Skeletal muscle cell (primary cell): ENCODE measurements at places on chromosomes 16 and 17.

DNA sequence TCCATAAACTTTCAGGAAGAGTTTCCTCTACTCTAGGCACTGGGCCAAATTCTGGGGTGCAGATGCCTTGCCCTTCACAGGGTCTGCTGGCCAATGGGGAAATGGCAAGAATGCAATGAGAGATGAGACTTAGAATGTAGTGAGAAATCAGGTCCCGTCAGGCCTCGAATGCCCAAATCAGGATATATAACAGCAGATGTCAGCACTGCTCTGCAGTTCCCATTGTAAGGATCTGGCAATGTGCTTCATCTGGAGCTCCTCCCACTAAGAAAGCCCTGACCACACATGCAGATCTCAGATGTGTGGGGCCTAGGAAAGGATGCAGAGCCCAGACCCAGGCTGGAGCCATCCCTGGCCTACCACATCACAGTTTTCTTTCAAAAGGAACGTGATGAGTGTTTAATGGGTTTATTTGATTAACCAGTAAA lies 13.9 kb upstream of the LPCAT2 start:
- DNase-seq = peak; percentile 97

- DNase-seq = no peak
These were observed 1.8 kb upstream of the RARA start for GRCh38 chr17:40307001-40307730.

DNA sequence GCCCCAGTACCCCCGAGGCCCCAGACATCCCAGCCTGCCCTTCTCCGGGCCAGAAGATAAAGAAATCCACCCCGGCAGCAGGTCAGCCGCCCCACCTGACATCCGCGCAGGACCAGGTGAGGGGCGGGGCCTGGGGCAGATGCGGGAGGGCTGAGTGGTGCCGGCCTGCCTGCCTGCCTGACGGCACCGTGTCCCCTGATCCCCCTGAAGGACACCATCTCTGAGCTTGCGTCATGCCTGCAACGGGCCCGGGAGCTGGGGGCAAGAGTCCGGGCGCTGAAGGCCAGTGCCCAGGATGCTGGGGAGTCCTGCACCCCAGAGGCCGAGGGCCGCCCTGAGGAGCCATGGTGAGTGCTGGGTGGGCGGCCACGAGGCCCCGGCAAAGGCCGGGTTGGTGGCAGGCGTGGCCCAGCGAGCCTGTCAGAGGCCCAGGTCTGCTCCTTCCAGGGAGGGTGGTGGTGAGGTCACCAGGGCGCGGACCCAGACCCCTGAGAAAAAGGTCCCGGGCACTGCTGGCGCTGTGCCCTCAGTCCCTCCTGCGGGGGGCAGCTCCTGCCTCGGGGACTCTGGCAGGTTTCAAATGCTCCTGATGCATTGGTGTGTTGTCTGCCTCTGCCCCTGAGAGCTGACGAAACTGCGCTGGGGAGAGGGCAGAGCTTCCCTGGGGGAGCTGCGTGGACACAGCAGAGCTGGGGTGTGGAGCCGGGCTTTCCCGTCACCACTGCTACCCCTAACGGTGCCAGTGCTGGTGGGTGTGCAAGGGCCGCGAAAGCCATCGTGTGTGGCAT lies 1.2 kb downstream of the CDT1 start:
- DNase-seq = no peak

GRCh38 chr17:10843811-10844210 lies 5.9 kb upstream of the PIRT start:
- DNase-seq = no peak

DNA sequence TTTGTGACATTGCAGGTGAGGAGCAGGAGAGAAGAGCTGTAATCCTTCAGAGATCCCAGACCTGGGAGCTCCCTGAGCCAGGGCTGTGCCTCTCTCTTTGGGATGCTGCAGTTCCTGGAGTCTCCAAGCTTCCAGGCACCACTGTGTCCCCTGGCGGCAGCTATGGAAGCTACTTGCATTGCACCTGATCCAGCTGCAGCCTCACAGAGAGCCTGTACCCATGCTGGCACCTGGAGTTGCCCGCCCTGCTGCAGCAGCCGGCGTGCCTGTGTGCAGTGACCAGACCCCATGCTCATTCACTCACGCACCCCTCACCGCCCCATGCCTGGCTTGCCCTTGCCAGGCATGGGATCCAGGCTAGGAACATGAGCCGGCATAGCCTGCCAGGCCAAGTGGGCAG lies 51.8 kb upstream of the MED9 start:
- DNase-seq = no peak

DNA sequence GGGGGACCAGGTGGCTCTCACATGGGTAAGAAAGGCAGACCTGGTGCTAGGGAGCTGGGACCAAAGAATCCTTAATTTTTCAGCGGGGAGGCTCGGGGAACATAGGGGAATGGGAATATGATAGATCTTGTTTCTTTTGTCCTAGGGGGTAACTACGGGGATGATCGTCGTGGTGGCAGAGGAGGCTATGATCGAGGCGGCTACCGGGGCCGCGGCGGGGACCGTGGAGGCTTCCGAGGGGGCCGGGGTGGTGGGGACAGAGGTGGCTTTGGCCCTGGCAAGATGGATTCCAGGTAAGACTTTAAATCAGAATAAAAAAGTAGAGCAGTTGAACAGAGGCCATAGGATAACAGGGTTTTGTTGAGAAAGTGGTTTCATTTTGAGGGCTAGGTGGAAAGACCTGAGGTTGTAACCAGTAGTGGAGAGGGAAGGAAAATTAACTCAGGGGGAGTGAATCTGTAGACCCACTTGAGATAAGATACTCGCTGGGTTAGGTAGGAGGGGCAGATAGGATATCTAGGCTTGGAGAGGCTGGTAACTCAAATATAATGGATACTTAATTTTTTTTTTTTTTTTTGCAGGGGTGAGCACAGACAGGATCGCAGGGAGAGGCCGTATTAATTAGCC lies 11.0 kb downstream of the FUS start:
- no peak for DNase-seq

DNA sequence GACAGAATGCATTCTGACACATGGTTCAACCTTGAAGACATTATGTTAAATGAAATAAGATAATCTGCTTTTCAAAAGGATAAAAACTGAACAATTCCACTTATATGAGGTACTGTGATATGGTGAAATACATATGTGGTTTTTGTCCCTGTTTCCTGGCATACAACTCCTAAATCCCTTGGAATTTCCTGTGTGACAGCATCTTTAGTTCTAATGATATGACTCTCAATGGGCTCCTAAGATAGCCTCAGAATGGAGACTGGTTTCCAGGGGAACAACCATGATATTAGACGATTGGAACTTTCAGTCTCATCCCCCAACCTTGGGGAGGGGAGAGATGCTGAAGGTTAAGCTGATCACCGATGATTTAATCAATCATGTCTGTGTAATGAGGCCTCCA lies 37.7 kb upstream of the PHLPP2 start:
- DNase-seq = no peak

GRCh38 chr16:21598701-21599121 lies 666 bp upstream of the METTL9 start:
- DNase-seq = no peak

- no peak for DNase-seq
These were observed 578 bp downstream of the RAC3 start for GRCh38 chr17:82031885-82032627.

DNA sequence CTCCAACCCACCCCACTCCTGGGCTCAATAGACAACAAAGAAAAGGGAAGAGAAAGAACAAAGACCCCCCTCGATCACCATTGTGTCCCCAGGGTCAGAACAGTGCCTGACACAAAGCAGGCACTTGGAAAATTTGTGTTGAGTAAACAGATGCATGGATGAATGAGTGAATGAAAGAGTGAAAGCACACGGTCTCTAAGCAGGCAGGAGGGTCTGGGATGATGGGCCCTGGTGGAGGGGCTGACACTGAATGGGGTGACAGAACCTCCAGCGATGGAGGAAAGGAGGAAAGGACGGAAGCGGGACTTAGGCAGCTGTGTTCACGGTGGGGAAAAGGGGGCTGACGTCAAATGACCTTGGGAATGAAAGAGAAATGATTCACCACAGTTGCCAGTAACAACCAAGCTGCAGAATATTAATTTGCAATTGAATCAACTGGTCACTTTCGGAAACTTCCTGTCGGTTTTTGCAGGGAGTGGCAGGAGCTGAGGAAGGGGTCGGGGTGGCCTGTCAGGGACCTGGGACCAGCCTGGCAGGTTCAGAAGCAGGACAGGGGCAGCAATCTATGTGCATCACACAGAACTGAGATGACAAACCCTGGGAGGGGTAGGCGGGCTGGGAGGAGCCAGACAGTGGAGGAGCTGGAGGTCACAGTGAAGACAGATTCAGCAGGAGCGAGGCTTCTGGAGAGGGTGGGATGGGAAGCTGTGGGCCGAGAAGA lies 6.7 kb upstream of the GAST start:
- DNase-seq = no peak

DNA sequence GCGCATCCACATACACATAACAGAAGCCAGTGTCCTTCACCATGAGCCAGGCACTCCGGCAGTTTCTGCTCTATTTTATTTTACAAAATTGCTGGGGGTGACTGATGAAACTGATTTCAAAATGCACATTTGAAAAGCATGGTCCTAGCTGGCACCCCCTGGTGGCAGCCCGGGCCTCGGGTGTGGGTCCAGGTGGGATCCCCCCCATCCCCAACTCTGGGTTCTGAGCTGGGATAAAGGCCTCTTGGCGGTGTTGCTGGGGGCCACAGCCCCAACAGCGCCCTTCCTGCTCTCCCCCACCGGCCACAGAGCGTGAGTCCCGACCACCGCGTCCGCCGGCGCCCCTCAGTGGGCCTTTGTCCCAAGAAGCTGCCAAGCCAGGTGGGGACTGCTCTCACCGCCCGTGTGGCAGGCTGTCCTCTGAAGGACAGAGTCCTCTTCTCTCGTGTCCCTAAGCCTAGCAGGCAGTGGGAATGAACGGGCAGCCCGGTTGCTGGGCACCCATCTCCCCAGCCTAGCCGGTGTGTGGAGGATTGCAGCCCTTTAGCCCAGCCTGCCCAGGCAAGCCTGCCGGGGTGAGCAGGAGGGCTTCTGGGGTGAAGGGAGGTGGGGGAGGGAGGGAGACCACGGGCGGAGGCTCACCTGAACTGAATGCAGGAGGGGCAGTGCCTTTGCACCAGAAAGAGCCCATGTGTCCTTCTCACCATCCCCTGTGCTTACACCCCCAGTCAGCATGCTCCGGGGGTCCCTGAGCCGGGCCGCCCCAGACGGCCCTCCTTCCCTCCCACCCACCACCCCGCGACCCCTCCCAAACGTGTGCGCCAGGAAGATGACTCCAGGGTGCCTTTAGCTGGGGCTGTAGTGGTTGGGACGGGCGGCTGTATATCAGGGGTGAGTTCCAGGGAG lies 898 bp downstream of the SNAI3 start:
- no peak for DNase-seq

DNA sequence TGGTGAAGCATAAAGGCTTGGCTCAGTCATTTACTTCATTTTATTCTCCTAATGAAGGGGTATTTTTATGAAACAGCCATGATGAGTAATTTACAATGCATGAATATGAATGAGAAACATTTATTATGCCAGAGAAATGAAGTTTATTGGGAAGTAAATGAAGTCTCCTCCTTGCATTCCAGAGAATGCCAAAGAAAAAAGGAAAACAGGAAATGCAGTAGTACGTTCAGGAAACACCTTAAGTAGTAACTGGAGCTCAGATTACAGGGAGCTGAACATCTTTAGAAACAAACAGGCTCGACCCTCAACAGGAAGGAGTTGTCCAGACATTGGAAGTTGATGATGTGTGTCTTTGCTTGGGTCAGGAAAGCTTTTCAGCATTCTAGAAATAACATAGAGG lies 4.6 kb downstream of the KRT34 start:
- DNase-seq = no peak

DNA sequence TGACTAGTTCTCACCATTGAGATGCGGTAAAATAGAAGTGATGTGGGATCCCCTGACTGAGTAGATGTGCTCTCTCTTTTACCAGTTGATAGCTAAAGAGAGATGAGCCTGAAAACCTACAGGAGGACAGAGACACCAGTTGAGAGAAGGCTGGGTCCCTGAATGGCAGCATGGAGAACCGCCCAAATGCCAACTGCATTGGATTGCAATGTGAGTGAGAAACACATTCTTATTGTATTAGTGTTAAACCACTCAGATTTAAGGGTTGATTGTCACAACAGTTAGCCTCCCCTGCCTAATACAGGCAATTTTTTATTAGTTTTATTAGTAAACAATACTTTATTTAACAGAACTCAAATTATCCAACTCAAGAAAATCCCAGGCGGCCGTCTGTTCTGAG lies 61.2 kb downstream of the SPACA3 start:
- no peak for DNase-seq

DNA sequence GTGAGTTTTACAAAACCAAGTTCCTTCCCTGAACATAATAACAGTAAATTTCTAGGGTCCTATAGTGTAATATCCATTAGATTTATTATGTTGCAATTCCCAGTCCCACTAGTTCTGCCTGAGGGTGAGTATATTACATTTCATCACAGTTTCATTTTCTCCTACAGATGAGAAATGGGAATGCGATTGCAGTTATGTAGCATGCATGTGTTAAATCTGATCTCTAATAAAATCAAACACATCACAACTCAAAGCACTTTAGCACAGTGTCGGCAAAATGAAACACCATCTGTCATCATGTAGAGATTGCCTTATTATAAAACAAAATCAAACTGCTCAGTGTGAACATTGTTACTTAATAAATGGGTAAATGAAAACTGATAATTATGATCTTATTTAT lies 180.5 kb upstream of the TOX3 start:
- no peak for DNase-seq

DNA sequence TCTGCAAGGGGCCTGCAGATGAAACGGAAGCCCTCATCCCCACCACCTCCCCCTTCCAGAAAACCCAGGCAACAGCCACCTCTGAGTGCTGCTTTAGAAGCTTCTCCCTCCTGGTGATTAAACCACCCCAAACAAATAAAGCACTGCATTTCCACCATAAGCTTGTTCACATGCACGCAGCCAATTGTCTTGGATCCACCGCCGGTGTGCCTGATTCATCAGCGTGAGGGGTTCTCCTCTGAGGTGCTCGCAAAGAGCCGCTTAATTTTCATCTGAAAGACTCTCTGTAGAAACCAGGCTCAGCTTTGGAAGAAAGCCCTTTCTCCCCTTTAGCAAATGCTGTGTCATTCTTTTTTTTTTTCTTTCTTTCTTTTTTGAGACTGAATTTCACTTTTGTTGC lies 155.2 kb upstream of the EEF2KMT start:
- DNase-seq = no peak

DNA sequence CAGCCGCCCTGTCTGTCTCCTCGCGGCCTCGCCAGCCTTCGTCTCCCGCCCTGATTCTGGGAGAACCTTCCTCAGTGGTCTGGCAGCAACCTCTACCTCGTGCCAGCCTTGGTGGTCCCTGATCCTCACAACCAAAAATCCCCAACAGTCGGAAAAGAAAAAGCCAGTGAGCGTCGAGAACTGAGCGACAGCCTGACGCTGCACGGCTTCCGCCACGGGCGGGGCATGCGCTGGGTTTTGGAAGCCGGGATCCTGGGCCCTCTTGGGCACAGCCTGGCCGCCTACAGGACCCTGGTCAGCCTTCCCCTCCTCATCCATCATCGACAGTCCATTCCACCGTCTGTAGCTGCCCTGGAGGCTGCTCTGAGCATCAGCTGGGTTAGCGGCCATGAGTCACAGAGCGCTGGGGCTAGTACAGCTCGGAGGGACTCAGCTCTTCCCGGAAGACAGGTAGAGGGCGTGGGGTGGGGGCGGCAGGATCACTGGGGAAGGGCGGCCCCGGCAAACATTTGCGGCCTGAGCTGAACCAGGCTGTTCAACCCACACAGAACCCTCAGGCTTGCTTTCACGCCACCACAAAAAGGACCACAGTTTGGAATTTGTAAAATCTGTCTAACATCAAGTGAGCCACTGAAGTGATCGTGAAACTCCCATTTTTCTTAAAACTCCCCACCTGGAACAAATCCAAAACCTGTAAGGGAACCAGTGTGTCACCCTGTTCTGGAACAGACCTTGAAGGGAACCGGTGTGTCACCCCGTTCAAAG lies 55.4 kb upstream of the DOC2B start:
- DNase-seq = no peak
